Memory B cell (primary cell): ENCODE measurements at places on chromosomes 3 and 15.

DNA sequence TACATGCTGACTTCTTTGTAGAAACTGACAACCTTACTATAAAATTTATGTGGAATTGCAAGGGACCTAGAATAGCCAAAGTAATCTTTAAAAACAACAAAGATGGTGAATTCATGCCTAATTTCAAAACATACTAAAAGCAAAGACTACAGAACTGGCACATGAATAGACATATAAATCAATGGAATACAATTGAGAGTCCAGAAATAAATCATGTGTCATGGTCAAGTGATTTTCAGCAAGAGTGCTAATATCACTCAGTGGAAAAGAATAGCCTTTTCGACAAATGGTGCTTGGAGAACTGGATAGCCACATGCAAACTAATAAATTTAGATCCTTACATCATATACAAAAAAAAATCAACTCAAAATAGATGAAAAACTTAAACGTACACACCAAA lies 8.7 kb downstream of the IMPG2 start:
- DNase-seq, result no peak

GRCh38 chr3:188326111-188326510 lies 172.2 kb downstream of the LPP start:
- no peak for DNase-seq

DNA sequence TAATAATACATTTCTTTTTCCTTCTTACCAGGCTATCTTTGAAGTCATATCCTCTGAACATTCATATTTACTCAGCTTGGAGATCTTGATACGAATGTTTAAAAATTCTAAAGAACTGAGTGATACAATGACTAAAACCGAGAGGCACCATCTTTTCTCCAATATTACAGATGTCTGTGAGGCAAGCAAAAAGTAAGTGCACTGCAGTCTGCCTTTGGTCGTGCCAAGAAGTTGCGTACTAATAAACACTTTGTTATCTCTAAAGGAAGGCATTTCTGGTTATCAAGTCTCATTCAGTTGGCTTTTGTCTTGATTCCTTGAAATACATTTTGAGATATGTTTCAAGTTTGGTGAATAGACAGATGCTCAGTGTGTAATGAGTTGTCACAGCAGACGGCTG lies 31.6 kb downstream of the ARHGEF26 start:
- DNase-seq, result no peak

GRCh38 chr15:68000754-68001153 lies 53.4 kb upstream of the PIAS1 start:
- no peak for DNase-seq

DNA sequence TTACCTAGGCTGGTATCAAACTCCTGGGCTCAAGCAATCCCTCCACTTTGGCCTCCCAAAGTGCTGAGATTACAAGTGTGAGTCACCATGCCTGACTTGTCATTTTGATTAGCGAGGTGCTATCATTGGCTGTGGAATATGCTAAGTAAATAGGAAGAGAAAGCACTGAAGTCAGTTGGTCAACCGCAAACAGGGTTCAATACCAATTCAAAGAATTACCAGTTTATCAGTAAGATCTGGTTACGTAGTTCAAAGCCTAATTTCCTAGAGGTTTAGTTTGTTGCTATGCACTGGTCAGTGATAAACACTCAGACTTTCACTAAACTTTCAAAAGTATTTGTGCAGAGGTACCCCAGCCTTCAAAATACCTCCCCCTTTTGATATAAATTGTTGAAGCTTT lies 29.5 kb downstream of the GLB1 start:
- no peak for DNase-seq

DNA sequence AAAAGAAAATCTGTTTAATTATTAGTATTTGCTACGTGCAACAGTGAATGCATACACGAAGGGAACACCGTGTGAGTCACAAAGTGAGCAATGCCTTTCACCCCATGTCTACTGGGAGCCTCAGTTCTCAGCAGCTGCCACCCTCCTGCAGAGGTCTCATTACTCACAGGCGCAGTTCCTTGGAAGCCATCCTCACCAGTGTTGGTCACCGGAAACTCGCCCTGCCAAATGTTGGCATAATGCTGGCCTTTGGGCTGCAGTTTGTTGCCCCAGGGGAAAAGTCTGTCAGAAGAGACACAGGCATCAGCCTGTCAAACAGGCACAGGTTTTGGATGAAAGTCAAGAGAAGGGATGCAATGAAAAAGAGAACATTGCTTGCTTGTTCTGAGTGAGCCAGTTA lies 50.1 kb downstream of the SUMF1 start:
- DNase-seq, result no peak

DNA sequence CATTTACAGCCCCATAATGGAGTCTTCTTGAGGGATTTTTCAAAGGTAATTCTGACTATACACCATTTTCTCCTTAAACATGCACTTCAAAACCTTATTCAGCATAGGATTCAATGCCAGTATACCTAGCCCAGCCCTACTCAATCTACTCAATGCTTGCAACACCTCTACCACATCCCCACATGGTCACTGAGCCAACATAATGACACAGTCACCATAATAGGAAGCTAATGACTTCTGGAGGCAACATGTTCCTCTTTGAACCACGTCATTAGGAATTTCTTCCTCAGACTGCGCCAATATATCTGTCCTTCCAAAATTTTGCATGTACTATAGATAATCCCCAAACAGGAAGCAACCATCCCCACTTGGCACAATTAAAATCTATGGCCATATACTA lies 153.9 kb upstream of the SETMAR start:
- no peak for DNase-seq

DNA sequence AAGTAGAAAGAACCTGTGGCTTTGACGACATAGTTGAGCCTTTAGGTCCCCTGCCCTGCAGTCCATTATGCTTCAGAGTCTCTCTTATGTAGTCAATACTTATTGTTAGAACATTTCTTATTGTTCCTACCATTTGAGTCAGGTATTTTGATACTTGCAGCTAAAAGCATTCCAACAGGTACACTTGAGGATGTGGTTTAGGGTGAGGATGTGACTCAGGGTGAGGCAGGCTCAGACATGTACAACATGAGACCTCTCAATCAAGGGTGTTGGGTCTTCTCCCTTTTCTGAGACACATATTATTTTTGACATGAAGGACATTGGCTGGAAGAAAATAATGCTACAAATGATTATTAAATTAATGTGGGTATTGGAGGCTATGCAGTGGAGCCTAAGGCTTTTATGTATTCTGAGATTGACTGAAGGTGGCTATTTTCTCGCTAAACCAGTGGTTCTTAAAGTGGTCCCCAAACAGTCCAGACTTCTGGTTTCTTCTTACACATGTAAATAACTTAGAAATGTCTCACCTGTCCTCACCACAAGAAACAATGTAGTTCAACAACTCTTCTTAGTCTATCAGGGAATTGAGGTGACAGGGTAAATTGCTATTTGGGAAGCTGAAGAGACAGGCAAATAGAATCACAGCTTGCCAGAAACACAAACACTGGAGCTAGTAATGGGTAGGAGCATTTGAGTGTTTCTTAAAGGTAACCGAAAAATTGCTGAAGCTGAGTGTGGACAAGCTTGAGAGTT lies 135.5 kb upstream of the ZPLD1 start:
- no peak for DNase-seq

DNA sequence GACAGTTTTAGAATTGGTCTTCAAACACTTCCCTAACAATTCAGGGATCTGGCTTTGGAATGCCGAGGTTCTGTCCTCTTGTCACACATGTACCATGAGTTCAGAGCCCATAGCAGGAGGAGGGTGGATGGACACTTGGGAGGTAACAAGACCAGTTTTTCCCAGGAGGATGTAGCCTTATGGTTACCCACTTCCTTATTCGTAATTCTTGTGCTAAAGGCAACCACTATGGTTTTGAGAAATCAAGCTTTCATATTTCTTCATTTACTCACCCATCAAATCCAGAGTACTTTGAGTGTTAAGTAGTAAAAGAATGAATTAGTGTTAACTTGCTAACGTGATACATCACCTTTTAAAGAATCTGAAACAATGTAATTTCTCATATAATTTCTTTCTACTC lies 479.6 kb upstream of the ALCAM start:
- no peak for DNase-seq

GRCh38 chr3:48446043-48446424 lies 503 bp upstream of the ATRIP start:
- no peak for DNase-seq

DNA sequence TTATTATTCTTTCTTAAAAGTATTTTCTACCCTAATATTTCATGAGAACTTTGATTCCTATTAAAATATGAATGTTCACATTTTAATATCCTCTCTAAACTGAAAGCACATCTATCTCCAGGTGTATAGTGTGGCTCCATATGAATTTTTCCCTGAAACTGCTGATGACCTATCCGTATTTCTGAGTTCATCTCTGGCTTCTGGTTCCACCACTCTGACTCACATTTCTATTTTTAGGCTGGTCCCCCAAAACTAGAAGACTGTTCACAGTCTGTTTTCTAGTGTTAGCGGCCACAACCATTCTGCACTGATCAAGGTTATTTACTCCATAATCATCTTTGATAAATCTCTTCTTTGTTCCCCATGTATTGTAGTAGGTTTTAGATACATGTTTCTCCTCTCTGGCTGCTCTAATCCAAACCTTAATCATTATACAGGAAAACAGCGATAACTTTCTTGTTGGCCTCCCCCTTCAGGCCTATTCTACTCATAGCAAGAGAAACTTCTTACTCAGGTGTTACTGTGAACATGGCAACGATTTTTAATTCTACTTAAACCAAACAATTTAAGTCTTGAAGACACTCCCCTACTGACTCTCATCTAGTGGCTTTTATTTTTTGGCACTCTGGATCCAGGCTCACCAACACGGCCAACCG lies 12.8 kb downstream of the ADPGK start:
- no peak for DNase-seq

DNA sequence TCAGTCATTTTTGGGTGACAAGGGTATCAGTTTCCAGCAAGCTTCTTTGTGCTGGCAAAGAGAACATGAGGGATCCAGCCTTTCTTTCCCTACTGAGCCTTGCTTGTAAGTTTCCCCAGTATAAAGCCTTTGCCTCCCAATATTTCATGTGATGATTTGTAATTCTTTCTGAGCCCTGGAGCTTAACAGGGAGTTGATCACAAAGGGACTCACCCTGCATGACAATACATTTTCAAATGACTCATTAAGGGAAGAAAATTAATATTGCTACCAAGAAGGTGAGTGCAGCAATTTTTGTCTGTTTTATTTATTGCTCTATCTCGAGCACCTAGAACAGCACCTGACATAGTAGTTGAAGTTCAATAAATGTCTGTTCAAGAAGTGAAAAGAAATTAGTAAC lies 27.7 kb downstream of the OXSM start:
- DNase-seq, result no peak

DNA sequence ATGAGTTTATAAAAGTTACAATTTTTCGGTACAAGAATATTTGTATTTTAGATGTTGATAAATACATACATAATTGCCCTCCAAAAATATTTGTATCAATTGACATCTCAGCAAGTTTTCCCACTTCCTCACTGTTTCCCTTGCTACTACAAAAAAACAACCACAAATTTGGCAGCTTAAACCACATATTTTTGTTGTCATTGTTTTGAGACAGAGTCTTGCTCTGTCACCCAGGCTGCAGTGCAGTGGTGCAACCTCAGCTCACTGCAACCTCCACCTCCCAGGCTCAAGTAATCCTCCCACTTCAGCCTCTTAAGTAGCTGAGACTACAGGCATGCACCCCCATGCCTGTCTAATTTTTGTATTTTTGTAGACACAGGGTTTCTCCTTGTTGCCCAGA lies 162.8 kb upstream of the RARB start:
- no peak for DNase-seq

DNA sequence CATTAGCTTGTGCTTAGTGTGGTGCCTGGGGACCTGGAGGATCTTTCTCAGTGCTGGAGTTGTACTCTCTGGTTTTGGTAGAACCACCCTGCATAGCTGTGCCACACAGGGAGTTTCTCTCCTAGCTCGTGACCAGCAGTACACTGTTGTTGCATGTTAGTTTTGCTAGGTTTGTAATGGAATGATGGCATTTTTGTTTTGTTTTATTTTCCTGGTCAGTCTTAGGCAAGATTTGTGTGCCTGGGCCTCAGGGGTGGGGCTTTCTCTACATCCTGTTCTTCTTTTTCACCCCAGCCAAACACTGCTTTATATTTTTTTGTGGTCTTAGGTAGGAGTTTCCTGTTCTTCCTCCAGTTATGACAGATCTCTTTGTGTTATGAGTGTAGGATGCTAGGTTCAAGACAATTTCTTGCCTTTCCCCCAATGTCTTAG lies 534.5 kb upstream of the KCNMB2 start:
- no peak for DNase-seq

GRCh38 chr3:22103423-22103822 lies 352.4 kb upstream of the ZNF385D start:
- DNase-seq, result no peak

DNA sequence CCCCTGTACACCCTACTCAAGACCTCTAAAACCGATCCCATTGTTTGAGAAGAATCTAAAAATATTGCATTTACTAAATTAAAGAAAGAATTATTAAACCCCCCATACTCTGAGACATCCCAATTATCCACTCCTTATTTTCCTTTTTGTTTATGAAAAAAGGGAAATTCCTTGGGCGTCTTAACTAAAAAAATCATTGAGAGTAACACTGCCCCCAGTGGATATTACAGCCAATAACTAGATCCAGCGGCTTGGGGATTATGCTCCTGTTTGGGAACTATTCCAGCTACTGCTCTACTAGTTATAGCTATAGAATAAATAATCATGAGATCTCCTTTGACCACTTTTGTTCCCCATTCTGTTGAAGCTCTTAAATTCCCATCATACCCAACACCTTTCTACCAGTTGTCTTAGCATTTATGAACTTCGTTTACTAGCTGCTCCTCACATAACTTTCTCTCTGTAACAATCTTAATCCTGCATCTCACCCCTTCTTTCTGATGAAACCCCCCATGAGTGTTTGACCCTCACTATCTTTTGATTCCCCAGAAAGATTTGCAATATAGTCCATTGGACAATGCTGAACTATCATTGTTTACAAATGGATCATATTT lies 12.7 kb upstream of the CFAP91 start:
- no peak for DNase-seq

GRCh38 chr15:50531163-50531562 lies 15.3 kb downstream of the USP50 start:
- no peak for DNase-seq

DNA sequence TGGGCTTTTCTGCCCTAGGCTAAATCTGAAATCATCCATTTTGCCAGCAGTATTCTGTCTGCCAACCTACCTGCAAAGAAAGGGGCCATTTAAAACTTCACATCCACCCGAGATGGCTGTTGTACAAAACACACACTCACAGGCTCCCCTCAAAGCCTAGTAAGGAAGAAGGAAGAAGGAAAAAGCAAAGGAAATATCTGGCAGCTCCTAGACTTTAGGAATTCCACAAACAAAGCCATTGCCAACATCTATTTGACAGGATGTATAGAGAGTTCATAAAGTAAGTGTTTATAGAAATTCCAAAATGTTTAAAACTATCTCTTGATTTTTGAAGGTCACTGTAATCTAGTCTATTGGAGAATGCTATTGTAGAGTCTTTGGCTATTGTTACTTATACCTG lies 91.9 kb upstream of the THBS1 start:
- no peak for DNase-seq

- DNase-seq, result no peak
These were observed 125.5 kb downstream of the DIPK2A start for GRCh38 chr3:144097163-144097562.

- DNase-seq, result no peak
These were observed 61.8 kb upstream of the BCHE start for GRCh38 chr3:165899066-165899465.
